Umbilical cord (tissue), 2 donors: ENCODE measurements at places on chromosomes 1 and 21. TPM values are rescaled to one million over a fixed set of nuclear protein-coding genes. Genes with fewer than 3 reads are reported as not detected.

Gene LEMD1
- not detected for total RNA-seq

Gene ITGB2
- 56.8 TPM for total RNA-seq

DNA sequence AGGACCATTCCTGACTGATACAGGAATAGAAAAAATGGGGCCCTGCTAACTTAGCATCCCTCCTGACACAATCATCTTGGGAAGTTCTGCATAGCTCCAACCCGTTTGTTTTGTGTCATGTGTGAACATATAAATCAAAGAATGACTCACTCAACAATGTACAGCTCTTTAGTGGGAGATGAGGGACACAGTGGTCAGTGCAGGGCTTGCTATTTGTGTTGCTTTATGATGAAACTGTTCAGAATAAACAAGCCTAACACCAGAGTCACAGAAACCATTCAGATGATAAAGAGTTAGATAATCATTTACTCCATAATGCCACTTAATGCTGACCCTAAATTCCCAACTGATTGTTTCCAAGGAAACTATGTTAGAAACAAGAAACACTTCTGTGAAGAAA lies 154.2 kb upstream of the ZNHIT6 start:
- DNase-seq: peak; percentile 6

DNA sequence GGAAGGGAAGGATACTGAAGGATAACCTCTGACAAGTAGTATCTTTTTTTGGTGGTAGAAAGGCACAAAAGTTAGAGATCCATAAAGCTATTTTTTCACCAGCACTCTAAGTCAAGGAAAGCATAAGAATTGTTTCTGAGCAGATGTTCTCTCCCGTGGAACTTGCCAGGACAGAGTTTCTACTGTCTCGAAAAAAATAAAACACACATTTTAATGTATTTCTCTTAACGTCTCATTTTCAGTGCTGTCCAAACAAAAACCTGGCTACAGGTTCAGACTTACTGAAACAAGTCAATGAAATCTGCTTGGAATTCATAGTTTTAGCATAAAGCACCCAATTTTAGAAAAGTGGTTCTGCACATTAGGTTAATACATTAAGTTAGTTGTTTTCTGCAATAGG lies 338.3 kb downstream of the LTN1 start:
- no peak for DNase-seq

- DNase-seq: no peak
These were observed 303.6 kb downstream of the PTPRU start for GRCh38 chr1:29539971-29540370.

GRCh38 chr1:39922251-39922688 lies 20.6 kb upstream of the MYCL start:
- DNase-seq: no peak

DNA sequence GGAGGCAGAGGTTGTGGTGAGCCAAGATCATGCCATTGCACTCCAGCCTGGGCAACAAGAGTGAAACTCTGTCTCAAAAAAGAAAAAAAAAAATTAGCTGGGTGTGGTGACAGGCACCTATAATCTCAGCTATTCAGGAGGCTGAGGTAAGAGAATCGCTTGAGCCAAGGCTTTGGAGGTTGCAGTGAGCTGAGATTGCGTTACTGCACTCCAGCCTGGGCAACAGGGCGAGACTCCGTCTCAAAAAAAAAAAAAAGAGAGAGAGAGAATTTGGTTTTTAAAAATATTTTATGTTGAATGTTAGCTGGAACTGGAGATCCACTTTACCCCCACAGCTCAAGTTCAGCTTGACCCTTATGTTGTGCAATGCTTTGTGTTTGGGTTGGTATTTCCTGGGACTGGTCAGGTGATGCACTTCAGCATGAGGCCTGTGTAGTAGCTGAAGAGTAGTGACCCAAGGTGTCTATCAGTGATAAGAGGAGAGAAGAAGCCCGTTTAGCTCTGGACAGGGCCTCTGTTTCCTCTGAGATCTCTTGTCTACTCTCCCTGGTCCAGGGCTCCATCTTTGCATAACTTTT lies 36.8 kb upstream of the MACF1 start:
- no peak for DNase-seq

GRCh38 chr1:162022626-162023025 lies 1.0 kb downstream of the OLFML2B start:
- DNase-seq: no peak
